Smooth muscle cell of trachea (primary cell): ENCODE measurements at places on chromosomes 12 and 14. TPM values are rescaled to one million over a fixed set of nuclear protein-coding genes. Genes with fewer than 3 reads are reported as not detected.

The STK38L gene
- 14.1 and 15.5 TPM in 2 replicates for total RNA-seq

The TMEM229B gene
- total RNA-seq = 0.29 and 2.0 TPM in 2 replicates

The SRRM4 gene
- under 0.01 TPM in 1 of 2 replicates, not detected in the other for total RNA-seq

The GLIPR1L2 gene
- 1.3 TPM in 2 replicates for total RNA-seq

The PARPBP gene
- 4.8 and 23.6 TPM in 2 replicates for total RNA-seq

The PPFIA2 gene
- total RNA-seq = 2.0 and 6.5 TPM in 2 replicates

The BIN2 gene
- total RNA-seq = not detected in 2 replicates

The PTGER2 gene
- 26.3 and 34.5 TPM in 2 replicates for total RNA-seq

The KLRB1 gene
- total RNA-seq = not detected in 2 replicates

The RASAL1 gene
- not detected in 2 replicates for total RNA-seq

The TMTC2 gene
- total RNA-seq = 11.1 and 12.4 TPM in 2 replicates

The ZDHHC22 gene
- not detected in 2 replicates for total RNA-seq

The RPGRIP1 gene
- not detected in 2 replicates for total RNA-seq

The EML5 gene
- total RNA-seq = 0.44 and 0.50 TPM in 2 replicates

The RPS26 gene
- 136 and 411 TPM in 2 replicates for total RNA-seq

The BTG1 gene
- 14.7 and 20.9 TPM in 2 replicates for total RNA-seq

The CDC42BPB gene
- total RNA-seq = 101 and 146 TPM in 2 replicates

The CEP170B gene
- 14.7 and 28.0 TPM in 2 replicates for total RNA-seq

The BAZ2A gene
- total RNA-seq = 29.9 and 38.7 TPM in 2 replicates

The KRT77 gene
- total RNA-seq = not detected in 2 replicates

The DBX2 gene
- not detected in 2 replicates for total RNA-seq

The MMP14 gene
- 468 and 649 TPM in 2 replicates for total RNA-seq

The IAPP gene
- total RNA-seq = not detected in 2 replicates

The VWF gene
- 0.99 and 2.9 TPM in 2 replicates for total RNA-seq

The SNW1 gene
- 60.4 and 63.7 TPM in 2 replicates for total RNA-seq

The LETMD1 gene
- total RNA-seq = 54.3 and 65.2 TPM in 2 replicates

The PCED1B gene
- not detected in 2 replicates for total RNA-seq

The ACOT6 gene
- not detected in 2 replicates for total RNA-seq

The ERP29 gene
- 55.3 and 59.4 TPM in 2 replicates for total RNA-seq

The TMED8 gene
- 6.0 and 6.8 TPM in 2 replicates for total RNA-seq

The OR4E2 gene
- not detected in 2 replicates for total RNA-seq

The ZBTB42 gene
- 3.2 and 5.6 TPM in 2 replicates for total RNA-seq

The GLI1 gene
- 1.2 and 1.6 TPM in 2 replicates for total RNA-seq

The A2ML1 gene
- not detected in 2 replicates for total RNA-seq

The MGP gene
- 3.5 and 4.1 TPM in 2 replicates for total RNA-seq

The SLC5A8 gene
- total RNA-seq = not detected in 2 replicates

The MANSC4 gene
- total RNA-seq = not detected in 2 replicates

The TAS2R9 gene
- total RNA-seq = not detected in 2 replicates

The SMAGP gene
- 8.9 and 16.6 TPM in 2 replicates for total RNA-seq

The CD163 gene
- not detected in 2 replicates for total RNA-seq

The SLC24A4 gene
- total RNA-seq = under 0.01 TPM in 2 replicates

The STYK1 gene
- total RNA-seq = 0.50 TPM in 1 of 2 replicates, not detected in the other

The TAS2R8 gene
- total RNA-seq = 0.29 TPM in 1 of 2 replicates, not detected in the other

The CIROP gene
- 1.7 TPM in 2 replicates for total RNA-seq

The C14orf132 gene
- total RNA-seq = 31.9 and 59.4 TPM in 2 replicates

The ABCD2 gene
- 0.17 TPM in 1 of 2 replicates, not detected in the other for total RNA-seq

The KIF5A gene
- 0.44 and 0.66 TPM in 2 replicates for total RNA-seq

The SPX gene
- total RNA-seq = 0.50 TPM in 1 of 2 replicates, not detected in the other

The ANKS1B gene
- 0.66 and 0.87 TPM in 2 replicates for total RNA-seq

The BDKRB1 gene
- total RNA-seq = 9.7 and 37.2 TPM in 2 replicates

The ASIC1 gene
- 1.5 and 4.6 TPM in 2 replicates for total RNA-seq

The OLR1 gene
- total RNA-seq = under 0.01 TPM in 1 of 2 replicates, not detected in the other

The MLF2 gene
- total RNA-seq = 178 and 182 TPM in 2 replicates

The CDK4 gene
- 281 and 285 TPM in 2 replicates for total RNA-seq

The NUAK1 gene
- total RNA-seq = 3.2 and 4.5 TPM in 2 replicates

The KCNK10 gene
- total RNA-seq = not detected in 2 replicates

The MYH6 gene
- not detected in 2 replicates for total RNA-seq

The BAG5 gene
- total RNA-seq = 24.3 and 24.4 TPM in 2 replicates
